ENCODE measurements at places on chromosomes 3 and 15.

- DNase-seq, result peak; percentile 75
Measured at GRCh38 chr3:187130346-187131066, 8.8 kb downstream of the RPL39L start.

DNA sequence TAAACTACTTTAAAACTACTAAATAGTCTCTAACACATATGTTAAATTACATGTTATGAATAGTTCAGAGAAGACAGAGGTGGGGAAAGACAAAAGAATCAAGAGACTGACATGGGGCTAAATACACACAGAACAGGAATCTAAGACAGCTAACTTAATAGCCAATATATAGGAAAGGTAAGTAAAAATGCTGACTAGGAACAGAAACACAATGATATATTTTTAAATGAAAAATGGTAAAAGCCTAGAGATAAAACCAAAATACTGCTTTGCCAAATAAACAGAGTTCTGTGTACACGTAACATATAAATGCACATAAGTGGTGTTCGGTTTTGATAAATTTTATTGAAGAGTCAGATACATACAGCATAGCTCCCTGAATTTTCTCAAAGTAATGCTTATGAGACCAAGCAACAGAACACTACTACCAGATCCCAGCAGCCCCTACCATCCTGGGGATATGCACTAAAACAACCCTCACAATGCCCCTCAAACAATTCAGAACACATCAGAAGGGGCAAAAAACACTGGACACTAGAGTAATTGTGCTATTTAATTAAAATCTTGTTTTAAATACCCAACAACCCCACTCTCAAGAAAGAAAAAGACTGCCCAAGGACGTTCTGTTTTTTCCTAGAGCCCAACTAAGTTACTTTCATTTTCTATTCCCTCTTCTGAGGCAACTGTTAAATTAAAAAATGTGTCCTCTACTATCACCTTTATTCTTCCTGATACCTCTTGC lies 121.1 kb downstream of the ADAM10 start:
- DNase-seq, result peak; percentile 27

GRCh38 chr3:183428447-183429211 lies at the start of gene MCF2L2:
TSS of gene MCF2L2 (minus strand) at chr3:183428619. CDS start at chr3:183427977, 642 bp downstream.
- DNase-seq, result peak; percentile 68

GRCh38 chr3:82079335-82079890 lies 318.0 kb upstream of the GBE1 start:
- no peak for DNase-seq

- DNase-seq, result peak; percentile 51
Measured at GRCh38 chr3:129348734-129349133, 70.1 kb downstream of the HMCES start.

DNA sequence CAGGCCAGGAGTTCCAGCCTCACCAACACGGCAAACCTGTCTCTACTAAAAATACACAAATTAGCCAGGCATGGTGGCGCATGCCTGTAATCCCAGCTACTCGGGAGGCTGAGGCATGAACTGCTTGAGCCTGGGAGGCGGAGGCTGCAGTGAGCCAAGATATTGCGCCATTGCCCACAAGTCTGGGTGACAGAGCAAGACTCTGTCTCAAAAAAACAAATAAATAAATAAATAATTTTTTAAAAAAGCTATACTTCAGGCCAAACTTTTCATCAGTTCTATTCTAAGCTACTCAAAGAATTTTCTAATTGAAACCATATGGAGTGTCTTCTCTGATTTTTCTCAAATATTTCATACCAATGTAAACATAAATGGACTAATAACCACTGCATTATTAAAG lies 43.5 kb downstream of the PHC3 start:
- no peak for DNase-seq

DNA sequence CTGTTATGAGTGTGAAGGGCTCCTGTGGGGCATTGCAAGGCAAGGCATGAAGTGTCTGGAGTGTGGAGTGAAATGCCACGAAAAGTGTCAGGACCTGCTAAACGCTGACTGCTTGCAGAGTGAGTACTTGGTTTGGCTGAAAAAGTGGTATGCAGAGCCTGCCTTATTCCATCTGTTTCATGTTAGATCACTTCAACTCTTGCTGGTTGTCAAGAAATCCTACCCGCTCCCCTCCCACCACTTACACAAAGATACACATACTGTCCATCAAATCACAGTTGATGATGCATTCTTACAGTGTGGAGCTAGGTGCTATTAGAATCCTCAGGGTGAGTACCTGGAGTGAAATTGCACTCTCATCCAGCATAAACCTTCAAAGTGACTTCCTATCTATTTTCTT lies 272.1 kb downstream of the UNC13C start:
- no peak for DNase-seq

GRCh38 chr15:58486062-58486461 lies 54.3 kb downstream of the LIPC start:
- DNase-seq, result no peak
